Transverse colon (tissue), 4 donors: ENCODE measurements at places on chromosomes 2 and 18. TPM values are rescaled to one million over a fixed set of nuclear protein-coding genes. Genes with fewer than 3 reads are reported as not detected.
A peak's percentile ranks its signal among the peaks of the same experiment; 100 is the strongest.

DNA sequence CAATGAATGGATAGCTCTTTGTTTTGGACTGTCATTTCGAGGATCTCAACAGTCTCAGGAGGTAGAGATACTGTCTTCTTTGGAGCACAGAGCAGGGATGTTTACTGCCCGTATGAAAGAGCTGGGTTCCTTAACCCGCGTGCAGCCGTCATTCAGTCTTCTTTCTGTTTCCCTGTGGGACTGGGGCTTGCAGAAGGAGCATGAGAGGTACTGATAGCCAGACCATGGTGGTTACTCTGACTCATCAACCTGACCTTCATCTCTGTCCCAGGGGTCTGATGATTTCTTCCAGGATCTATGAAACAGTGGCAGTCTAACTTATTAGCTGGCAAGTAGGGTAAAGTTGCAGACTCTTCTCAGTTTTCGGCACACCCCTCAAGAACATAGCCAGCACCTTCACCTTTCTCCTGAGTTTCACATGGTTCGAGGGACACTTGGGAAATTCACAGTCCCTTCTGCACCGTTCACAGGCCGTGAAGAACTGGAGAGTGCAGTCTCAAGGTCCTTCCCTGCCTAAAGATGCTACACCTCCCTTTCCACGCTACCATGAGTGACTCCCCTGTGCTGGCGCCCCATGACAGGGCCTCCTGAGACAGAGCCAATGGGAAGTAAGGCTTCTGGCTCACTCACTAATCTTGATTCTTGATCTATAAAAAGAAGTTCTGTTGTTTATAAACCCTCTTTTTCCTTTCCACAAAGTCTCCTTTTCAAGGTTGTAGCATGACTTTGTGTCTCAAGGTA lies 226.2 kb downstream of the MC4R start:
- no peaks in the 10 kb centered on the region for H3K36me3 ChIP-seq
- no peak overlapping the region for H3K4me3 ChIP-seq
- no peak for DNase-seq
- H3K4me1 ChIP-seq, result no peaks in the 10 kb centered on the region
- no peak overlapping the region for H3K27ac ChIP-seq

Gene MPPE1
- total RNA-seq, result 83.4 TPM

DNA sequence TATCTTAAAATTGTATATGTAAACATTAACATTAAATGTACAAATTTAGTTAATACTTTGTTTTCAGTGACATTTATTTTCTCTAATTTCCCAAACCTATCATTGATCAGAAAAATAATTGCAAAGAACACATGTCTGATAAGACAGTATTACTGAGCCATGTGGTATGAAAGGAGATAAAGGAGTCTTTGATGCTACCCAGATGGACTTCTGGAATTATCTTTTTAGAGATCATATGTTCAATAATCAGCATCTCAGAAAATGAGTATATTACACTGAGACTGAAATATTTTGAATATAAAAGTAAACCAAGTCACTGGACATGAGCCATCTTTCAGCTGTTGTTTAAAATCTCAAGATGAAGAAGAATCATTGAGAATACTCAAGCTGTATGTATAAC lies 153.3 kb downstream of the PHLPP1 start:
- H3K36me3 ChIP-seq, result no peaks in the 10 kb centered on the region
- no peaks in the 10 kb centered on the region for H3K27me3 ChIP-seq
- H3K4me1 ChIP-seq, result no peaks in the 10 kb centered on the region
- no peak overlapping the region for H3K4me3 ChIP-seq

DNA sequence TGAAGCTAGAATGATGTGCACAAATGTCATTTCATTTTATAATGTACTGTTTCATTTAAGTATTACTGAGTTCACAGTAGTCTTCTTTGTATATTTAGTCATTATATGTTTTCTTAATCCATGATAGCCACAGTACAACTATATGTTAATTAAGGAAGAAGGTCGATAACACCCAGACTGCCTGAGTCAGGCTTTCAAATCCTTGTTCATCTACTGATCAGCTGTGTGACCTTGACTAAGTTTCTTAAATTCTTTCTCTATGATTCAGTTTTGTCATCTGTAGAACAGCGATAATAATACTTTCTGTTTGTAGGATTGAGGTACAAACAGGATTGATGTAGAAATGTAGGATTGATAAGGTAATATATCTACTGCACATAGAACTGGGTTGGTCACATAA lies 5.4 kb downstream of the GCC2 start:
- no peaks in the 10 kb centered on the region for H3K4me1 ChIP-seq
- no peaks in the 10 kb centered on the region for H3K36me3 ChIP-seq
- no peak for DNase-seq
- no peak overlapping the region for H3K4me3 ChIP-seq

Gene POMC
- total RNA-seq, result not detected

- H3K36me3 ChIP-seq, result no peaks in the 10 kb centered on the region
- peak overlapping the region; percentile 100 for H3K27ac ChIP-seq
- H3K4me3 ChIP-seq, result peak overlapping the region; percentile 87
Observed at GRCh38 chr2:207163053-207163755, 2.5 kb downstream of the KLF7 start.

Gene C2orf69
- 6.0 TPM for total RNA-seq

DNA sequence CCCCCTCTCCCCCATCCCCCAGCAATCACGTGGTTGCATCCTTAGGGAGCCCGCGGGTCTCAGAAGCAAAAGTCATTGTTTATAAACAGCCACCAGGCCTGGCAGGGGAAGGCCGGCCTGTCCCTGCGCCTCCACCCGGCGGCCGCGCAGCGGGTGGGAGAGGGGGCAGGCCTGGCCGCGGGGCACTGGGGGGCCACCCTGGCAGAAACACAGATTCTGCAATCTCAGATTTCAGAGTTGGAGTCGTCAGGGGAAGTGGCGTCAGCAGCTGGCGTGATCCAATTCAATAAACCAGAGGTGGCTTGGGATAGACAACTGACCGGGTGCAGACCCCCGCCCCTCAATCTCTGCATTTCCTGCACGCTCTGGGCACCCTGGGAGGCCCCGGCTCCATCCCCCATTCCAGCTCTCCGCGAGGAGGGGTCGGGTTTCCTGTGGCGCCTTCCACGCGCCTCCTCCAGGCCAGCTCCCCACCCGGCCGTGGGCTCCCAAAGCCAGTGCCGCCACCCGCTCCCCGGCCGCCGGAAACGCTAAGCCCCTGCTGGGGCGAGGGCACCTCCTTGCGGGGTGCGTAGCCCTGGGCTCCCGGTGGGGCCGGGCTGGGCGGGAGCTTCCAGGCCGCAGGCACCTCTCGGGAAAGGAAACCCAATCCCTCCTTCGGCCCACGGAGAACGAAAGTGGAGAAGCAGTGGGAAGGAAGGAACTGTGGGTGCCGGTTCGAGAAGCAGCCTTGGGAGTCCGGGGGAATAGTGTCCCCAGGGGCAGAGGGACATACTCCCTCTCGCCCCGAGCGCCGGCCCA lies 1.1 kb downstream of the BIN1 start:
- peak overlapping the region; percentile 80 for H3K4me3 ChIP-seq
- no peaks in the 10 kb centered on the region for H3K36me3 ChIP-seq
- H3K4me1 ChIP-seq, result peaks cover 30% of the 10 kb centered on the region
- DNase-seq, result peak; percentile 34
- no peaks in the 10 kb centered on the region for H3K27me3 ChIP-seq

DNA sequence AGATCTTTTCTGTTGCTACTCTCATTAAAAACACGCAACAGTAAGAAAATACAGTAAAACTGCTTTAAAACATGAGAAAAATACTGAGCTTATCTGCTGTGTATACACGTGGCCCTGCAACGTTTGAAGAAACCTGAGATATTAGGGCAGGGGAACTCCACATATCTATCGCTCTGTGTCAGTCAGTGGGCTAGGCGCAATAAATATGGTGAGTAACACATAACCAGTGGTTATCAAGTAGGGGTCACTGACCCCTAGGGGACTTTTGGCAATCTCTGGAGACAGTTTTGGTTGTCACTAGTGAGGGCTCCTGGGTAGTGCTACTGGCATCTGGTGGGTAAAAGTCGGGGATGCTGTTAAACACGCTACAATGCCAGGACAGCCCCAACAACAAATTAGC lies 14.9 kb downstream of the STAT1 start:
- no peak for DNase-seq
- peaks cover 7% of the 10 kb centered on the region for H3K4me1 ChIP-seq
- H3K27ac ChIP-seq, result no peak overlapping the region
- H3K4me3 ChIP-seq, result no peak overlapping the region
- no peaks in the 10 kb centered on the region for H3K27me3 ChIP-seq

- no peak for DNase-seq
- H3K36me3 ChIP-seq, result no peaks in the 10 kb centered on the region
- no peak overlapping the region for H3K27ac ChIP-seq
- H3K4me1 ChIP-seq, result no peaks in the 10 kb centered on the region
- no peak overlapping the region for H3K4me3 ChIP-seq
- no peaks in the 10 kb centered on the region for H3K27me3 ChIP-seq
Observed at GRCh38 chr2:65746931-65747675, 314.7 kb upstream of the SPRED2 start.

Gene GPR45
- total RNA-seq, result not detected

Gene EGR4
- total RNA-seq, result not detected

Gene CD302
- total RNA-seq, result 12.7 TPM

GRCh38 chr2:45957533-45958227 lies 306.2 kb downstream of the PRKCE start:
- no peak for DNase-seq
- no peaks in the 10 kb centered on the region for H3K36me3 ChIP-seq
- H3K4me1 ChIP-seq, result peaks cover 32% of the 10 kb centered on the region
- no peak overlapping the region for H3K4me3 ChIP-seq
- H3K27ac ChIP-seq, result no peak overlapping the region
- no peaks in the 10 kb centered on the region for H3K27me3 ChIP-seq

Gene UPP2
- total RNA-seq, result not detected

Gene COL5A2
- total RNA-seq, result 16.1 TPM

- H3K4me3 ChIP-seq, result no peak overlapping the region
- no peaks in the 10 kb centered on the region for H3K4me1 ChIP-seq
- H3K27ac ChIP-seq, result no peak overlapping the region
Observed at GRCh38 chr2:202771741-202772460, 99.7 kb downstream of the ICA1L start.

Gene SPAG16
- 30.8 TPM for total RNA-seq

DNA sequence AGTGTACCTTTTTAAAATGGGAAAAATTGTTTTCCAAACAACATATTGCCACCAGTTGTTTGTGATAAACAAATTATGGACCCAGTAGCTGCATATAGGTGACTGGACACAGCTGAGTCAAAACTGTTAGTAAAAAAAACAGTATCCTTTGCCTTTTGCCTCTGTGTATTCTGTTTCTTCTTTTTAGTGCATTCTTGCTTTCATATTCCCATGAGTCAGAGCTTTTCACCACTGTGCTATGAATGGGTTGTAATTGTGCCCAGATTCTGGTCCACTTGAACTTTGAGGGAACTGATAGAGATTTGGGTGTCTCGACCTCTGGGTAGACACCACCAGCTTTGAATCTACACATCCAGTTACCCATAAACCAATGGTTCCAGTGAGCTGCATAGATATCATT lies 1441.9 kb upstream of the ZEB2 start:
- H3K27ac ChIP-seq, result no peak overlapping the region
- H3K27me3 ChIP-seq, result no peaks in the 10 kb centered on the region
- H3K4me3 ChIP-seq, result no peak overlapping the region
- H3K4me1 ChIP-seq, result no peaks in the 10 kb centered on the region
- H3K36me3 ChIP-seq, result no peaks in the 10 kb centered on the region
- DNase-seq, result no peak

Gene GPR55
- total RNA-seq, result 16.1 TPM

GRCh38 chr2:196344397-196344796 lies 173.0 kb upstream of the STK17B start:
- no peak overlapping the region for H3K27ac ChIP-seq
- no peak overlapping the region for H3K4me3 ChIP-seq
- no peak for DNase-seq
- no peaks in the 10 kb centered on the region for H3K27me3 ChIP-seq

GRCh38 chr18:22604390-22604985 lies 186.8 kb upstream of the CTAGE1 start:
- H3K27ac ChIP-seq, result no peak overlapping the region
- H3K4me1 ChIP-seq, result no peaks in the 10 kb centered on the region
- no peak overlapping the region for H3K4me3 ChIP-seq
- no peaks in the 10 kb centered on the region for H3K27me3 ChIP-seq
- DNase-seq, result no peak

- no peaks in the 10 kb centered on the region for H3K27me3 ChIP-seq
- H3K4me3 ChIP-seq, result no peak overlapping the region
- peak overlapping the region; percentile 79 for H3K27ac ChIP-seq
- no peaks in the 10 kb centered on the region for H3K36me3 ChIP-seq
- DNase-seq, result no peak
- H3K4me1 ChIP-seq, result peaks cover 6% of the 10 kb centered on the region
Observed at GRCh38 chr2:70094171-70094977, 7.1 kb downstream of the PCBP1 start.

Gene RAD51AP2
- total RNA-seq, result not detected

Gene SYT4
- not detected for total RNA-seq

DNA sequence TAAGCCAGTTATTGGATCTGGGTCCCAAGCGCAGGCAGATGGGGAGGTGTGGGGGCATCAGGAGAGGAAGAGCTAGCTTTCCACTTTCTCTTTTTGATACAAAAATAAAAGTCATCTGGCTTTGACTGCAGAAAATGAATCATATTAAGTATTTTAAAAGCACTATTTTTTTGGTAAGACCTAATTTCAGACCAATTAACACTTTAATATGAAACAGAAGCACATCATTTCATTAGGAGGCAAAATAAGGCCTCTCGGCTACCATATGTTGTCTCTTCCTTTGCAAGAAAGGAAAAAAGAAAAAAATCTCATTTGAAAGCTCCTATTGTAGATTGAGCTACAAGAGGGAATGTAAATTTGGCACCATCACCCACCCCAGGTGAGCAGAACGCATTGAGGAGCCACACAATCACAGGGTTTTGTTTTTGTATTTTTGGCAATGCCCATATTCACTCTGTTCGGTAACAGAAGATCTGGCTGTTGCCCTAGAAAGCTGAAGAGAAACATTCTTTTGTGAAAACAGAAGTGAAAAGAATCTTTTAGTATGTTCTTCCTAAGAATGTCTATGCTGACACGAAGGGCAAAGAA lies 390.7 kb upstream of the ETAA1 start:
- no peaks in the 10 kb centered on the region for H3K36me3 ChIP-seq
- H3K27ac ChIP-seq, result no peak overlapping the region
- no peak overlapping the region for H3K4me3 ChIP-seq
- no peak for DNase-seq
- no peaks in the 10 kb centered on the region for H3K27me3 ChIP-seq

DNA sequence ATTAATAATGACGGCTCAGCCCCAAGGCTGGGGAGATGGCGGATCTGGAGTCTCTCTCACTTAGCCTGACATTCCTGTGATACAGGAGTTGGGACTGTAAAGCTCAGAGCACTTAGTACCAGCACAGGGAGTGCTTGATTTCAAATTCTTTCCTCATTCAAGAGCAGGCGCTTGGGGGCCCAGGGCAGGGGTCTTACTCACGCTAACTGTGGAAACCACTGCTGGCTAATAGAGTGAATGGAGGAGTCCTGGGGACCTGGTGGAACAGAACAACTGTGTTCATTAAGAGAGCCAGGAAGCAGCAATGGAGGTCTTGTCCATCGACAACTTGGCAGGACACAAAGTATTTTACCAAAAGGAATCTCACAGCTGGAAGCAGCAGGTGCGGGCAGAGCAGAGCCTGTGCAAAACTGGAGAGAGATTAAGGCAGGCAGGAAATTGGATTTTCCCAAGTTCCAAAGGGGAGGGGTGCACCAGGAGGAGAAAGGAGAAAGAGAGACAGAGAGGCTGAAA lies 358.9 kb downstream of the TNS1 start:
- H3K36me3 ChIP-seq, result no peaks in the 10 kb centered on the region
- H3K4me1 ChIP-seq, result no peaks in the 10 kb centered on the region
- no peak overlapping the region for H3K27ac ChIP-seq
